ENCODE measurements at places on chromosomes 11 and 22. TPM values are rescaled to one million over a fixed set of nuclear protein-coding genes. Genes with fewer than 3 reads are reported as not detected.

Gene FAM227A
- total RNA-seq = 1.6 TPM

Gene PRAME
- total RNA-seq = not detected

Gene TCN2
- 2.0 TPM for total RNA-seq

Gene MUC5B
- total RNA-seq = not detected

Gene ATG16L2
- 2.7 TPM for total RNA-seq

Gene CHRNA10
- total RNA-seq = 0.83 TPM

Gene ELFN2
- 0.37 TPM for total RNA-seq

Gene OR10A2
- not detected for total RNA-seq

Gene EXPH5
- 0.09 TPM for total RNA-seq

Gene ADM
- total RNA-seq = 177 TPM

Gene PVALB
- not detected for total RNA-seq

Gene CCDC15
- 0.65 TPM for total RNA-seq

Gene PKP3
- 1.6 TPM for total RNA-seq

Gene SLC22A6
- not detected for total RNA-seq

Gene GLB1L3
- not detected for total RNA-seq

Gene C11orf86
- 0.28 TPM for total RNA-seq

Gene CST6
- not detected for total RNA-seq

Gene GAB4
- not detected for total RNA-seq

Gene TMEM25
- 6.7 TPM for total RNA-seq

Gene LRFN4
- total RNA-seq = 10.7 TPM

Gene CYB5R2
- 6.9 TPM for total RNA-seq

Gene AMPD3
- 5.2 TPM for total RNA-seq

Gene MPEG1
- not detected for total RNA-seq
